ENCODE measurements at places on chromosomes 11 and 22. TPM values are rescaled to one million over a fixed set of nuclear protein-coding genes. Genes with fewer than 3 reads are reported as not detected.

The FZD4 gene
- 0.09 TPM for total RNA-seq

GRCh38 chr11:81203876-81204275, 1529.8 kb downstream of the FAM181B start:
- H3K27ac ChIP-seq: no peak overlapping the region
- no peak overlapping the region for H3K4me3 ChIP-seq
- no peaks in the 10 kb centered on the region for H3K4me1 ChIP-seq
- DNase-seq: no peak
- no peaks in the 10 kb centered on the region for H3K36me3 ChIP-seq
- no peaks in the 10 kb centered on the region for H3K27me3 ChIP-seq

DNA sequence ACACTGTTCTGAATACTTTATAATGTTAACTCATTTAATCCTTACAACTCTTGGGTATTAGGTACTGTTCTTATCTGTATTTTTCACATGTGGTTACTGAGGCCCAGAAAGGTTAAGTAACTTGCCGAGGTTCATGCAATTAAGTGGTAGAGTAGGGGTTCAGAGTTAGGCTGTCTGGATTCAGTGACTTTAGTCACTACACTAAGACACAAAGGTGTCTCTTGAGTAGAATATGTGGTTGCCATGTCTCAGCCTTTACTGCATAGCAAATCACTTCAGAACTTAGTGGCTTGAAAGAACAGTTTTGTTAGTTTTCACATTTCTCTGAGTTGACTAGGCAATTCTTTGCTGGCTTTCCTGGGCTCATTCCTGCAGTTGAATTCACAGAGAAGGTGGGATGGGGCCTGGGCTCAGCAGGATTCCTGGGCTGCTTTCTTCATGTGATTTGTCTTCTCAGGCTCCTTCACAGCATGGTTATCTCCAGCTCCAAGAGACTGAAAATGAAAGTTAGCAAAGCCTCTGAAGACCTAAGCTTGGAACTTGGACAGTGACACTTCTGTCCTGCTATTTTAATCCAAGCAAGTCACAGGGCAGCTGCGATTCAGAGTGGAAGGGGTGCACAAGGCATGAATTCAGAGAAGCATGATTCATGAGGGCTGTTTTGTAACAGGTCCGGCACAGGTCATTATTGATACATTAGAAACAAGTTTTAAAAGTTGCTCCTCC, 68.3 kb downstream of the SPECC1L start:
- H3K27ac ChIP-seq: no peak overlapping the region
- no peaks in the 10 kb centered on the region for H3K27me3 ChIP-seq
- no peaks in the 10 kb centered on the region for H3K4me1 ChIP-seq
- peaks cover 45% of the 10 kb centered on the region for H3K36me3 ChIP-seq

DNA sequence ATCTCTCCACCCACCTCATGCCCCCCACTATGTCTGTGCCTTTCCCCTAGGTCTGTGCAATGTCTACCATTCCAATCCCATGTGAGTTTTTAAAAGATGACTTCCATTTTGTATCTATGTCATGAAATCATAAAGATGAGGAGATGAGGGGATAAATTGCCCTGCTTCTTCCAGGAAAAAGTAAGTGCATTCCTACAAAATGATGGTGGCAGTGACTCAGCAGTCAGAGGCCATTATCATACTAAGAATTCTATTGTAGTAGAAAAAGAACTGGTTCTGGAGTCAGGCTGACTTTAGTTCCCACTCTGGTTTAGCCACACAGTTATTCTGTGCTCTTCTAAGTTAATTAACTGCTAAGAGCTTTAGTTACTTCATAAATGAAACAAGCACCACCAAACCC, 89.6 kb upstream of the API5 start:
- no peak for DNase-seq
- H3K4me1 ChIP-seq: no peaks in the 10 kb centered on the region
- no peak overlapping the region for H3K4me3 ChIP-seq
- H3K36me3 ChIP-seq: no peaks in the 10 kb centered on the region
- H3K27me3 ChIP-seq: no peaks in the 10 kb centered on the region

The KCNJ1 gene
- not detected for total RNA-seq

Data from CD8-positive, alpha-beta memory T cell (primary cell).